ENCODE measurements at places on chromosomes 7 and 10.

DNA sequence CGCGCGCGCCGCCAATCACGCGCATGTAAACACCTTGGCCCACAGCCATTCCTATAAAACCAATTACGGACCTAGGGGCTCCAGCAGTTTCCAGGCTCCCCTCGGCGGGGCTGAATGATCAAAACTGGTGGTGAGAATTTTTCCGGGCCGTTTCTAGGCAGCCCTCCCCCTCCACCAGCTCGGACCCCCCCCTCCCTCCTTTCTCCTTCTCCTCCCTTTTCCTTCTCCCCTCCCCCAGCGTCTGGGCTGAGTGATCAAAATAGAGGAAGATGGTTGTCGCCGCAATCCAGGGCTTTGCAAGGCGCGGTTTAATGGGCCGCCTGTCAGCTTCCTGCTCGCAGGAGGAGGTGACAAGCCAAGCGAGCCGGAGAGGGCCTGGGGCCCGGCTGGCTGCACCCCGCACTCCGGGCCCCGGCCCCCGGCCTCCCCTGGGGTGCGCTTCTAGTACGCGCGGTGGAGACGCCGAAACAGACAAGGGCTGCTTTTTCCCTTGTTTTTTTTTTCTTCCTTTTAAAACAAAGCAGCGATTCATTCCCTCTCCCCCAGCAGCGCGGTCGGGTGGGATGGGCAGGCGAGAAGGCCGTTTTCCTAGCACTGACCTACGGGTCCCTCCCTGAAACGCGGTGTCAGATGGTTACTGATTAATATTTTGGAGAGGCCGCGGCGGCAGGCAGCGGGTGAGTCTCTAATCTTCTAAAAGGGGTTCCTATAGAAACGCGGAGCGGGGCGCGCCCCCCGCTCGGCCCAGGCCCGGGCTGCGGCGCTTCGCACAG lies 528 bp upstream of the TNRC18 start:
- peak; percentile 90 for DNase-seq

DNA sequence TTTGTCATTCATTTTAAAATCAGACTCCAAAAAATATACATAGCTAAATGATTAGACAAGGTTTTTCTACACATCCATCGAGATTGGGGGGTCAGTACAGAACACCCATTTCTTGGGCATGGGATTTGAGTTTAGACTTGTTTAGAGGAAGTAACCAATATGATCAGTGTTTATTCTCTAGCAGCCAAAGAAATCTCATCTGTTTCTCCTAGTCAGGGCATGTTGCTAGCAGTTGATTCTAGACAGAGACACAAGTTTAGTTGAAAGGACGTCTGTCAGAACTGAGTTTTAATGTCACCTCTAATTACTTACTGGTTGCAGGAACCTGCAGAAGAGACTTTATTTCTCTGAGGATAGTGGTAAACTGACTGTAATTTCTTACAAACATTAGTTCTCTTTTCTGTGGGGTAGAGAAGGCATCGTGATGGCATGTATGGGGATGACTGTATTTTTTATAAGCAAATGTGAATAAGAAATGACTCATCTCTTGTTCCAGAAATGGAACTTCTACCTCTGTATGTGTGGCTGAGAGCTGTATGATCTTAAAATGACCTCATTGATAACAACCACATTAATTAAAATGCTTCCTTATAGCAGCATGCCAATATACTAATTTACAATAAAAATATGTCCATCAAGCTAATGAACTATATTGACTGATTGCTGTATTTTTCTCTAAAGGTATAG lies 30.6 kb upstream of the RHOBTB1 start:
- no peak for DNase-seq

- DNase-seq, result no peak
Observed at GRCh38 chr10:75649466-75649865, 218.0 kb downstream of the LRMDA start.

DNA sequence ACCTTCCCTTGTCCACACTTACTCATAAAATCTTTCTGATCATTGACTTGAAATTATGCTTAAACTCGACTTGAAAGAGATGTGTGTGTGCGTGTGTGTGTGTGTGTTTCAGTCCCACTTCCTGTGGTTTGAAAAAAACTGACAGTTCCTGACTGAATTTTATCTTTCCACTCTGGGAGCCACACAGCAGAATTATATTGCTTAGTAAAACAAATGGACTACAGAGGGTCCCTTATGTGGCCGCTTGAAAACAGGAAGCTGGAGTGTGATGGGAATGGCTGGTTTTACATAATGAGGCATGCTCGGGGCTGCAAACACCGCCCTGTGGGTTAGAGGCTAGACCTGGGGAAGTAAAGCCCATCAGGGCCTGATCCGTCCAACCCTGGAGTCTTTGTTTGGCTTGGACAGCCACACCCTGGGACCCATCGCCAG lies 54.8 kb downstream of the LYZL1 start:
- no peak for DNase-seq

DNA sequence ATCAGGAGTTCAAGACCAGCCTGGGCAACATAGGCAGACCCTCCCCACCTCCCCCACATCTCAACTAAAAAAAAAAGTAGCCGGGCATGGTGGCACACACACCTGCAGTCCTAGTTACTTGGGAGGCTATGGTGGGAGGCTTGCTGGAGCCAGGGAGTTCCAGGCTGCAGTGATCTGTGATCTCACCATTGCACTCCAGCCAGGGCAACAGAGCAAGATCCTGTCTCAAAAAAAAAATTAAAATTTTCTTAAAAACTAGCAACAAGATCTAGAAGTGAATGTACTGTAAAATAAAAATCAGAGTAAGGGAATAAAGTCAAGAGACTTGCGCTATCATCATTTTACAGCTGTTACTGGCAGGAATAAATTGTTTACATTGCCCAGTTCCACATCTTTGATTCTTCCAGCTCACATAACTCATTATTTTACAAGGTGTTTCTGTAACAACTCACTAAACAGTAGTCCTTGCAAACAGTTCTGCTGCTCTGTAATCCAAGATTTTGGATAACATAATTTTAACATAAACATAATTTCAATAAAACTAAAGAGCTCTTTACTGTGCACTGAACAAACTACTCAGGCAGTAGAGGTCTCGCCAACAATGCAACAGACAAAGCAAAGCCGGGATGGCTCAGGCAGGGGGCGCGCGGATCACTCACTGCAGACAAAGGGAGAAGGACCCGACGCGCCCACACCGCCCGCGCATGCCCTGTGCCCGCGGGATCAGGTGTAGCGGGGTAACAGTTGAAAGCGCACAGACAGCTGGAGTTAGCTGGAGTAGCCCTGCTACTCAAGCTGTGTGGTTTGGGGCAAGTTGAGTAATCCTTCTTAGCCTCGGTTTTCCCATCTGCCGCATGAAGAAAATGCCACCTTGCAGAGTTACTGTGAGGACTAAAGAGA lies 73.3 kb upstream of the NFE2L3 start:
- peak; percentile 42 for DNase-seq

GRCh38 chr7:153628825-153629224 lies 423.4 kb upstream of the DPP6 start:
- no peak for DNase-seq

GRCh38 chr10:4981722-4982471 lies 18.7 kb downstream of the AKR1C1 start:
- no peak for DNase-seq

DNA sequence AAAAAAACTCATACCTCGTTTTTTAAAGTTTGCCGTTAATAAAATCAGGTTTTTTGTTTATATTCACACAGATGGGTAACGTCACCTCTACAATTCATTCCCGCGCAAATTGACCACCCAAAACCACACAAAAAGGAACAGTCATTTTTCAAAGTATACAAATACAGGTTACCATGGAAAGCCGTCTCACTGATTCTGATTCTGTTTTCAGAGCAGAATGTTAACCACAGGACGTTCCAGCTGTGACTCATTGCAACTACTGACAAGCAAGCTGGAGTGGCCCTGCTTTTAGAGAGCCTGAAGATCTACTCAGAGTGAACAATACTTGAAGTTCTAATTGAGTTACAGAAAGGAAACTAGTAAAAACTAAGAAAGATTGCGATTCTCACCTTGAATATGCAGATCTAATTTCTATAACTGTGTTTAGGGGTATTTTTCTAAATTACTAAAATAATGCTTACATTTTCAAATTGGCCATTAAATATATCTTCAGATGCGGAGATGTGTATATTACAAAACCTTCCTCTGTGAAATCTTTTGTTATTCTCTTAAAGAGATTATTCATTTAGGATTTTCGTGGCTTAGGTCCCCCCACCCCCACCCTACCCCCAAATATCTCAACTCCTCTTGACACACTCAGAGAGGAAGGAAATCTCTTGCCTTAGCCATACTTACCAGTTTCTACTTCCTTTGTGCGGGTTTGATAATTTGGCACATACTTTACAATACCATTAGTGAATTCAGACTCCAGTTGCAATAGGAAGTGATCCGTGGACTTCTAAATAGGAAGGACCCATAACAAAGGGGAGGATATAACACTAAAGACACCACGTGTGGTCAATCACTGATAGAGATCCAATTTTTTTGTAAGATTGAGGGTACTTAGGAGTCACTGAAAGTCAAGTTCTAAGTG lies 106.0 kb downstream of the CUBN start:
- no peak for DNase-seq

DNA sequence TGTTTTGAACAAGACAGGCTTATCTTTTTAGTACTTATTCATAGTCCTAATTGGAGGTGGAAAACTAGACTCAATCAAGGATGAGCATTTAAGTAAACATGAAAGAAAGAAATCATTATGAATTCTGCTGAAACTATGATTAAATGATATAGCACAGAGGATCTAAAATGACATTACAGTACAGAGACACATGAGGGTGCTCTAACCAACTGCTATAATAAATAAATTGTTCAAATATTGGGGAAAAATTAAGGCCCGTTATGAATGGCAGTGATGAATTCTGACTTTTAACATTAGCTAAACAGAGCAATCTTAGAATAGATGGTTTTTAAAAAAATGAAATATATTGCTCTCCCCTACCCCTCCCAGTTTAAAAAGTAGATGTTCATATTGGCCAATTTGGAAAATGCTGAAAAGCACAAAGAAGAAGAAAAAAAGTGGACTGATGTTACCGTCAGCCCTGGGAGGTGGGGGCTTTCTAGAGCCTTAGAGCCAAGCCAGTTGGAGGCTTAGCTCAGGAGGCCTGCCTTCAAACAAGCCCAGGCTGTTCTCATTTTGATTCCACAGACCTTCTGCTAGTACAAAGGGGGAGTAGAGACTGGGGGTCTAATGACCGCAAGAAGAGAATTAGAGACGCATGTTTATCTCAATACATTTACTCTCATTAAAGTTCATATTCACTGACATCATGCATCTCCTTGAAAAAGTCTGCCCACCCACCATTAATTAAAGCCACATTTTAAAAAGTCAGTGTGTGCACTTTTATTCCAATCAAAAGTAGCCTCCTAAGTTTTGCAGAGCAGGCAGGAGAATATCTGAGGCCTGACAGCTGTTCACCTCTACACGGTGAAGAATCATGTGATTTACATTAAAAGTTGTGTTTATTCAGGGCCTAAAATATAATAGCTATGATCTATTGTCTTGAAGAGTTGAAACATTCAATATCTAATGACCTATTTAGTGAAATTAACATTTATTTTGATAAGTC lies 10.0 kb downstream of the WNT2 start:
- no peak for DNase-seq

- DNase-seq, result no peak
Observed at GRCh38 chr7:111083413-111083812, 7.5 kb upstream of the LRRN3 start.

GRCh38 chr7:147418966-147419365 lies 1171.6 kb upstream of the C7orf33 start:
- DNase-seq, result no peak

- no peak for DNase-seq
Observed at GRCh38 chr7:6530626-6531491, 20.4 kb downstream of the GRID2IP start.

- no peak for DNase-seq
Observed at GRCh38 chr7:14834456-14834855, 68.1 kb downstream of the DGKB start.

- DNase-seq, result no peak
Observed at GRCh38 chr7:153188630-153189029, 429.1 kb downstream of the ACTR3B start.

DNA sequence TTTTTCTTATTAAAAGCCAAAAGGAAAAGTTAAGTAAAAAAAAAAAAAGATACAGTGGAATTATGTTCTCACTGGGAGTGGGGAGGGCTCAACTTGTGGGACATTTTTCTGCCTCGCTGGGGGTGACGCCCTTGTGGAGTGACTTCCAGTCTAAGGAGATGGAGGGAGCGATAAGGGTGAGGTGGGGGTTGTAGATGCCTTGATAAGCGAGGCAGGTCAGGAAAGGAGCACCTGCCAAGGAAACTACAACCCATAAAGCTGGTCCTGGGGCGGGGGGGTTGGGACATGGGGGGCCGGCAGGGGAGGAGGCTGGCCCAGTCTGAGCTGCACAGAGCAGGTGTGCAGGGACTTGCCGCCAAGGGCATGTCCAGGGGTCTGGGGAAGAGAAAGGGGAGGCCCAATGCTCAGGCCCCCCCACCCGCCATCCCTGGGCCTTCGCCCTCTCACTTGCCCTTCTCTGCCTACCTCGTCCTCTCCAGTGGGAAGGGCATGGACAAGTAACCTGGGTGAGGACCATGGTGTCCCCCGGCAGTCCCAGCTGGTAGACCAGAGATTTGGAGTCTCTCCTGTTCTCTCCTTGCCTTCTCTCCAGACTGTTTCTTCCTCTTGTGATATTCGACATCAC lies 2.5 kb upstream of the TRPV5 start:
- DNase-seq, result no peak

- no peak for DNase-seq
Observed at GRCh38 chr10:36676321-36676720, 449.1 kb upstream of the ANKRD30A start.

DNA sequence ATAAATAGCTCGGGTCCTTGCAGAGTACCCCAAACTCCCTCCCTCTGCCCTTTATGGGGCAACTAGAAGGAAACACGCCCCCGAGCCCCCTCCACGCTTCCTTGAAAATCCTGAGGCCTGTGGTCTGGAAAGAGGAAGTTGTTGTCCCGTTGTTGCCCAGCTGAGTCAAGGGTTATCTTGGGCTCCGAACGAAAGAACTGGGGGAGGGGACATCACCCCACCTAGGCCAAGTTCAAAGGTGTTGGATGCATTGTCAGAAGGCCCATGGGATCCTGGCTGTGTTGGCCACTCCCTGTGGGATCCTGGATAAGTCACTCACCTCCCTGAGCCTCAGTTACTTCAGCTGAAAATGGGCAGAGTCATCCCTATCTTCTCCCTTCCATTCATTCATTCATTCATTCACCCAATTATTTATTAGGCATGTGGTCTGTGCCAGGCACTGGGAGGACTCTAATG lies at the start of gene CCL24:
TSS of gene CCL24 (minus strand) at position 26 of the 456 bp plus-strand sequence. CDS start 91 bp downstream, outside the sequence.
- DNase-seq, result no peak

- DNase-seq, result no peak
Observed at GRCh38 chr10:128963211-128964099, 503.6 kb upstream of the MGMT start.

DNA sequence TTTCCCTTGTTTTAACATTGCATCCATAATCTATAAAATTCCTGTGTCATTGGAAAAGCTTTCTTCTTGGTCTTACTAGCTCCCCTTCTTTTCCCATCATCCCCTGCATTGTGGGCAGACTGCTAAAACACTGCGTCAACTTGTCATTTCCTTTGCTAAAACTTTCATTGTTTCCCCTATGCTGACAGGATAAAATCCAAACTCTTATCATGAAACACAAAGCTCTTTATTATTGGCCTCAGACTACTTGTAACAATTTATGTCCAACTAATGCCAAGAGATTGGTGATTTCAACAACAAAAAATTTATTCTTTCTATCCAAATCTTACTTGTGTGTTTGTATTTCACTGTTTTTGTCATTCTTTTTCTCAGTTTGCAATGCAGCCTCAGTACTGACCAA lies 339.1 kb downstream of the HGF start:
- no peak for DNase-seq

- DNase-seq, result no peak
Observed at GRCh38 chr10:90642136-90642535, 215.7 kb downstream of the HTR7 start.

Data from substantia nigra (tissue), 51 donors.